ENCODE measurements at places on chromosomes 1 and 21.

DNA sequence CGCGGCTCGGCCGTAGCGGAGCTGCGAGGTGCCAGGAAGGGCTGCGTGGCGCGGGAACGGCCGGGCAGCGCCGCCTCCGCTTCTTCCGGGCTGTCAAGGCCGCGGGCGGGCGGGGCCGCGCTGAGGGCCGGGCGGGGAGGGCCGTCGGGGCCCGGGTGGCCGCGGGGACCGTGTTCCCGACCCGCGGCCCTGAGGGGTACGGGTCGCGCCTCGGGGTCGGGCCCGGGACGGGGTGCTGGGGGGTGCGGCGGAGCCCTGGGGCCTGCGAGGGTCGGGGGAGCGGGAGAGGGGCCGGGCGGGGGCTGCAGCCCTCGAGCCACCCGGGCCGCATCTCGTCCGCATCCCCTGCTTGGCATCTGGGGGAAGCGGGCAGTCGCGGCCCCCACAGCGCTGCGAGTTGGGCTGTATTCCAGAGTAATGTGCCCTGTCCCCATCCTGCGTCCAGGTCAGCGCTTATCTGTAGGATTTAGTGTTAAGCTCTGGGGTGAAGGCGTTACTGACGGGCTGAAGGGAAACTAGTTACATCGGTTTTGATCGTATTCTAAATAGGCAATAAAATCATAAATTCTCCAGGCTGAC is 379 bp downstream of the RER1 start:
- no peak for DNase-seq

DNA sequence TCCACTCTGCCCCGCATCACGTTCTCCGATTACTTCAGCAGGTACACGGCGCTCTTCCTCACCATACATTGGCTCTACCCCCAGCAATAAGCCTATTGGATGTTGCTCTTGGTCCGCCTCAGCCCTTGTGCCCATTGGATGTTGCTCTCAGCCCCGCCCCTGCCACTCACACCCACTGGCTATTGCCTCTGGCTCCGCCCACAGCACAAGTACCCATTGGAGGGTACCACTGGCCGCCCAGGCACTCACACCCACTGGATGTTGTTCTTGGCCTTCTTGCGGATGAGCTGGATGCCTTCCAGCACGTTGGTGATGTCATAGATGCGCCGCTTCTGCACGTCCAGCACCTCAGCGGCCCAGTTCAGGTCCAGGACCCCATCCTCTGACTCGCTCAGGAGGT is 9.4 kb downstream of the E2F2 start:
- no peak for DNase-seq

DNA sequence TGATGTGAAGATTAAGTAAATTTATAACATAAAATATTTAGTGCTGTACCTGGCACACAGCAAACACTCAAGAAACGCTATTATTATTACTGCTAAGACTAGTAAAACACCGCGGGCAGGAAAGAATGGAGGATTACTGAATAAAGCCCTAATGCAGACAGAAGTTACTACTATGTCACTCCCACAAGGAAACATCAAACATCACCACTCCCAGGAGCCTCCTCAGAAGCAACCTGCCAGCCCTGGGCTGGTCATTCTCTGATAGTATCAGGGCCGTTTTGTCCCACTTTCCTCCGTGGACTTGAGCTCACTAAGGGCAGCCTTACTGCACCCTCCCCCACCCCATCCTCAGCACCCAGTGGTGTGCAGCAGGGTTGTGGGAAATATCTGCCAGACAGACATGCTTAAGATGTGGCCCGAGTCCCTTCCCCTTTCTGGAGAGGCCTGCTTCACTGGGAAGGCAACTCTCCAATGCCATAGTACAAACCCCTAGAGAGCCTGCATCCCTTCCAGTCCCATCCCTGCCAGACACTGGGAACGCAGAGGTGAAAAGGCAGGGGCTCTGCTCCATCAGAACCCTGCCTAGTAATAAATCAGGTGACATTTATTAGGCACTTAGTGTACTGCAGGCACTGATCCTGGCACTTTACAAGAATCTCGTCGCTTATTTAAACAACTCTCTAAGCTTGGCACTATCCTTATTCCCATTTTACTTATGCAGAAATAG is 41.7 kb upstream of the ECE1 start:
- DNase-seq = no peak

DNA sequence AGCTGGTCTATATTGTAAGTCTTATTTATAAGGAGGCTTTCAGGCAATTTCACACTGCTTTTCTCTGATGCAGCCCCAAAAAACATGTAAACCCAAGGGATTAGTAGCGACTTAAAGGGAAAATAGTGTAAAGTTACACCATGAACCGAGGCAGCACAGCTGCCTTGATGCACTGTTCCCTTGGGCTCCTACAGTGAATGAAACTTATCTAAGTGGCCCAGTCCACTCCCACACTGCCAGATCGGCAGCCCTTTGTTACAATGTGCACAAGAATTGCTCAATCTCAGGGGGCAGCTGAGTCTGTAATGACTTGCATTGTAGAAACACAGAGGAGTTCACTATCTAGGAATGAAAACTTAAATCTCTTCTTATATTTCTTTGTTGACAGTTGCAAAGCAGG is 120.8 kb upstream of the ADGRL2 start:
- no peak for DNase-seq

GRCh38 chr1:198155253-198155652 is 1.5 kb upstream of the NEK7 start:
- no peak for DNase-seq

GRCh38 chr1:156963621-156964020 is 43.2 kb downstream of the LRRC71 start:
- peak; percentile 38 for DNase-seq

DNA sequence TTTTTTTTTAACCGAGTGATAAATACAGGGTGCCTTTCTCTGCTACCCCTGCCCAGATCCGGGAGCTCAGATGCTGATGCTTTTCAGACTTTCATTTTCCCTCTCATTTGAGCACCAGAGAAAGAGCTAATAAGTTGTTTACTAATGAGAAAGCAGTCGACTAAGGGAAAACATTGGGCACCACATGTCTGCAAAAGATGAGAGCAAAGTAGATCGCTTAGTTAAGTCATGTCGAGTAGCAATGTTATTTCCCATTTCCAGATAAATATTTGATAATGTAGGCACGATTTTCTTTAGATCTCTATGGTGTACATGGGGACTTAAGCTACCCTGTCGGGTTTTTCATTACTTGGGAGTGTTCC is 1.2 kb downstream of the PKN2 start:
- no peak for DNase-seq
